Inflammatory macrophage treated with lipopolysaccharide for 1 hour (primary cell): ENCODE measurements at places on chromosomes 2 and 18.

DNA sequence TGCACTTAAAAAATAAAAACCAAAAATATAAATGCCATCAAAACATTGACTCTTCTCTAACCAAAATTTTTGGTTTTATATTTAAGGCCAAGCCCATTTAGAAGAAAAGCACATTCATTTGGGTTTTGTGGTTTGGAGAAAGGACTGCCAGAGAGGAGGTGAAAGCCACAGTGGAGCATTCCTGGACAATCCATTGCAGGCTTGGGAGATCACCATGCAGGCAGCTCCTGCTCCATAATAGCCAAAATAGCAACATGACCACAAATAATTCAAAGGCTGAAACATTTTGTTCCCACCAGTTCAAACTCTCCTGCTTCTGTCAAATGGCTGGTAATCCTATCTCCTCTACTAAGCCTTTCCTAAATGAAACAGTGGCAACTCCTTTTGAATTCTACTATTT is 73.5 kb downstream of the GALNT3 start:
- no peak for DNase-seq

DNA sequence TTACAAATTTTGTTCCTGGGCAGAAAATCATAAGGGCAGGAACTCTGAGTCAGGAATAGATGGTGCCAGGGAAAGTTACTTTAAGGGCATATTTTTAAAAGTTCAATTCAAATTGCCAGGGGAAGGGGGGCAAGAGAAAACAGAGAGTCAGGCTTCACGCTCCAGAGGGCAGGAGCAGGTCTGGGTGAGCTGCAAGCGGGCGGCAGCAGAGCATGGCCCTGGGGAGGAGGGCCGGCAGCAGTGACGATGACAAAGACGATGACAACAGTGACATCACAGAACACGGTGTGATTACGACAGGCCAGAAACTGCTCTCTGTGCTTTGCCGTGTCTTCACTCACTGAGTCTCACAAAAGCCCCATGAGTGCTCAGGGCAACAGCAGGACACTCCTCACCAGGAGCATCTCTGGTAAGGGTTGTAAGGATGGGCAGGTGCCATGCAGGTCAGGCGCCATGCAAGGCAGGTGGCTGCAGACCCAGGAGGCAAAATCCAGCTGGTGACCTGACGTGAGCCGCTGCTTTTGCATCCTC is 23.3 kb downstream of the CHST10 start:
- no peak for DNase-seq

DNA sequence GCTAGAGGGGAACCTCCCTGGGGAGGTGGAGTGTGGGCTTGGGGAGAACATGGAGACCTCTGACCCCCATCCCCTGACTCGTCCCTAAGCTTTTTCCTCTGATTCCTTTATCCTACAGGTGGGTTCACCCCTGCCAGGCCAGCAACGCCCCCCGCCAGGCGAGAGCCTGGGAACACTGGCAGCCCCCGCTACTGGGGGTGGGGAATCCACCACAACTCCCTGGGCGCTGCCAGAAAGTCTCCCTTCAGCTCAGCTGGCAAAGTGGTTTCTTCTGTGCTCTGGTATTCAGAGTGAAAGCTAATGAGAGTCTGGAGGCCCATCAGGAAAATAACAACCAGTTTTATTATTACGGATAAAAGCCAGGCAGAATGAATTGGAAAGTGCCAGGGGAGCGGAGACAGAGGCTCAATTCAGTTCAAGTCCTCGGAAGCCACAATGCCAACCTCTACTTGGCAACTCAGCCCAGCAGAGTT is 2.8 kb downstream of the DIPK1C start:
- no peak for DNase-seq

DNA sequence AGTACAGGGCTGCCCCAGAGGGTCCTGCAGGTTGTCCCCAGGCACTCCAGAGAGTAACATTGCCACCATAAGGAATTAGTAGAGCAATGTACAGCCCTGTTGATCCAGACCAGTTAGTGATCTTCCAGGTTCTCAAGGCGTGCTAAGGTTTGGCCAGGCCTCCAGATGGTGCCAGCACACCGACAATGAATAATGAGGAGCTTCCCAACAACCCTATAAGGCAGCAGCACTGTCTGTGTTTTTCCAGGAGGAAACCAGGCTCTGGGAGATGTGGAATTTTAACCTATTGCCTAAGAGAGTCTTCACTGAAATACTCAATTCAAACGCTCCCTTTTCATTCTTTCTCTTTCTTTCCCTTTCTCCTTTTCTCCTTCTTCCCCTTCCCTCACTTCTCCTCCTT is 122.1 kb downstream of the MGAT5 start:
- DNase-seq: no peak

DNA sequence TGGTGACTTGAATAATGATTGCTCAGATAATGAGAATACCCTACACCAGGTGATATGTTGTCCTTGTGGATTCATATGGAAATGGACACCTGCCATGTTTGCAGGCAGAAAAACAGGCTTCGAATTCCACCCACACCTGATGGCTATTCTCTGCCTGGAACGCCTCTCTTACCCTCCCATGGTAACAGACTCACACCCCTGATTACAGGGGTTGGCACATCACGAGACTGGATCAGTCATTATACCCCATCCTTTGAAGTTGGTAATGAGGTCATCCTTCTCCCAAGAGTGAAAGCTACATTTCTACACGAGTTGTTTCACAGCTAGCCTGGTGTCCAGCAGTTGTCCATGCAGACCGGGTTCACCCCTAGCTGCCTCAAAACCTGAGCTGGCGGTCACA is 71.4 kb upstream of the MBOAT2 start:
- DNase-seq: no peak

GRCh38 chr2:148342086-148342485 is 302.5 kb upstream of the EPC2 start:
- DNase-seq: no peak

GRCh38 chr2:182378759-182379158 is 48.1 kb downstream of the PDE1A start:
- DNase-seq: no peak

GRCh38 chr18:78736015-78736690 is 243.5 kb upstream of the SALL3 start:
- no peak for DNase-seq

- no peak for DNase-seq
Observed at GRCh38 chr2:42777883-42778805, 14.2 kb upstream of the OXER1 start.

DNA sequence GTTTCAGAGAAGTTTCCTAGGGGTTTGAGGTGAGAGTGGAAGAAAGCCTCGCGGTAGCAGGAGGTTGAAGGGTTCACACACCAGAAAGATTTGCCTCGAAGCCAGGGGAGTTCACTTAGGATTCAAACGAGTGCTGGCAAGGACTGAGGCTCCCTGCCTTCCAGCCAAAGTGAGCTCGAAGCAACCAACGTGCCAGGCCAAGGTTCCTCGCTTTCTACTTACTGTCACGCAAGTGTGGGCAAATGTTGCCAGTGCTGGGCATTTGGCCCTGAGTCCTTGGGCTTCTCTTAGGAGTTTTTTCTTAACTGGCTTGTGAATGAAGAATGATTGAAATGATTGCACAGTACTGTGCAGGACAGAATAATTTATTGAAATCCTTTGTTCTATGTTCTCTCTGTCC is 53.6 kb downstream of the TMEM178A start:
- no peak for DNase-seq

GRCh38 chr18:74256190-74256589 is 35.6 kb downstream of the CYB5A start:
- no peak for DNase-seq

GRCh38 chr2:1607236-1607920 is 136.9 kb downstream of the PXDN start:
- DNase-seq: no peak

DNA sequence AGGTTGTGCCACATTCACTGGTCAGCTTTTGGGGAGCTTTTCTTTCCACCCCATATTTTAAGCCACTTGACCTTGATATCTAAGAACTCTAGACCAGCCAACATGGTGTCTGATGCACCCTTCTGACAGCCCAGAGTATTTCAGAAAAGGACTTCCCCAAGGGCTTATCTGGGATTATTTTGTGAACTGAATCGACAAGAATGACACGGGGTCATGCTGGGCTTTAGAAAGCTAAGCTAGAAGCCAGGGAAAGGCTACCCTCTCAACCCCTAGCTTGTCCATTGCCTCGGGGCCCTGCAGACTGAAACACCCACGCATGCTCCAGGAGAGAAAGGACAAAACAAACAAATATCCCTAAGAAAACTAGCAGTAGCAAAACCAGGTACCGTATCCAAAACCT is 16.0 kb downstream of the SLC4A5 start:
- DNase-seq: no peak
